ENCODE measurements at places on chromosomes 3 and 15. TPM values are rescaled to one million over a fixed set of nuclear protein-coding genes. Genes with fewer than 3 reads are reported as not detected.

DNA sequence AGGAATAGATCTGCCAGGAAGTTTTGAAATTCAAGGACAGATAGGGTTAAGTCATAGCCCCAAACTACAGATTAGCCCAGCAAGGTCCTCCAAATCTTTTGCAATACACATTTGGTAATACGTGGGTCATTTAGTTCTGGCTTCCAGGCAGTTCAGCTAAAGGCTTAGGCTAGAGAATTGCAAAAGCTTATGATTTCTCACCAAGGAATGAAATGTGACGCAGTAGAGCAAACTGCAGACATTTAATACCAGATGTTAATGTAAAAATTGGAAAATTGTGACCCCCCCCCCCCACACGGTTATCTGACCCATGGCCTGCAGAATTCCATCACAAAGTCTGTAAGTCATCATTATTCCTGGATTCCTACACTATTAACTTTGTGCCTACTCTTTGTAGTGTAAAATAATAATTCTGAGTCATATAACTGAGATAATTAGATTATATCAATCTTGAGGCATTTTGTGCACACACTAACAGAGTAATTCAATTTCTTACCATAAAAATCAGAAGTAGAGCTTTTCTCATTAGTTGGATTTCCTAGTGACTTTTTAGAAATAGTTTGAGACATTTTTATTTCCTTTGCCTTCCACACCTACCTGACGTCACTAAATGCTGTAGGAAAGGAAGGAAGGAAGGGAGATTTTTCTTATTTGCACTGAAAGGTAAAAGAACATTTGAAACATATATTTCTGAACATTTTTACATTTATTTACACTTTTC, 235.2 kb downstream of the DTWD1 start:
- DNase-seq = no peak

STAC gene
- total RNA-seq = not detected

COPS2 gene
- 56.8 TPM for total RNA-seq

DNA sequence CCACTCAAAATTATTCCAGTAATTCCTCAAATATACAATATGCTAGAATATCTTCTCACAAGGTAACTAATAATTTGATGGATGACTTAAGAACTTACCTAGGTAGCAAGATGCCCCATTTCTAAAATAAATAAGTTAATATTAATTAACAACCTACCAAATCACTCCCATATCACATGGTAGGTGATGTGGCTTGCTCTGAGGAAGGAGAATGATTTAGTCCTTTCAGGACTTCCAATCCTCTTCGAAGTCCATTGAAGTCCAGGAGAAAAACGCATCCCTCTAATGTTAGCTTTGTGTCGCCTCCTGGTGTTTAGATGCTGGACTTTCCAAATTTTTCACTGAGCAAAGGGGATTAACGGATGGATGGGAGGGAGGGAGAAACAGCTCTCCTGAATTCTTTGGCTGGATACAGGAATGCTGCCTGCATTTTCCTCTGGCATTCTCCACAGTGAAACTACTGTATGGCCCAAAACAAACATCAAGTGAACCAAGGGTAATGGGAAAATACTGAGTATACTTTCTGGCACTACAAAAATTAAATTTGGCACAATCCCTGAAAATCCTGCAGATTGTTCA, 58.6 kb downstream of the PRICKLE2 start:
- no peak for DNase-seq

GRCh38 chr3:159763602-159764489, 224.8 kb upstream of the IL12A start:
- DNase-seq = peak; percentile 49

GRAMD1C gene
- total RNA-seq = 0.70 TPM

- no peak for DNase-seq
These were observed 241.9 kb downstream of the NTRK3 start for GRCh38 chr15:88014454-88015160.

MYRIP gene
- total RNA-seq = not detected

GRCh38 chr3:124730941-124731297, 667 bp downstream of the UMPS start:
- DNase-seq = no peak

LRRC34 gene
- 15.0 TPM for total RNA-seq

DNA sequence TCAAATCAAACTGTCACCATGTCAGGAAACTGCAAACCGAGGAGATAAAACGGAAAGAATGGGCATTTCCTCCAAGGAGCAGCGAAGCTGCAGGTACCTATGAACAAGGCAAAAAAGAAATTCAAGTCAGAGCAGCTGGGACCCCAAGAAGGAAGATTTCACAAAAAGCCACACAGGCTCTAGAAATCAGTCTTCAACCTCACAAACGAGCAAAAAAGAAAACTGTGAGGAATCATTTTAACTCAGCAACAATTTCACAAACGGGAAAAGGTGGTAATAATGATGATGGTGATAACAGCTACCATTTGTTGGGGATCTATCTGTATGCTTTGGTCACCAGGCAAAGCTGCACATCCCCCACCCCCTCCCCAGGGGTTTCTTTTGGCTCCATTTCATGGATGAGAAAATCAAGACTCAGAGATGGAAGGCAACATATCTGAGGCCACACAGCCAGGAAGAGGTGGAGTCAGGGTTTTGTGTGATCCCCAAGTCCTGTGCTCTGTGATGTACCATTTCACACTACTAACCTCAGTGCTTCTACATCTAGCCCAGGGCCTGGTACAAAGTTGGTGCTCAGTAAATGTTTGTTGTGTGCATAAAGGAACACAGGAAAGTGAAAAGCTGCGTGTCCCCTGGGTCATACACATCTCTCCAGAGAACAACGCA, 109.9 kb downstream of the IQSEC1 start:
- DNase-seq = peak; percentile 44

SEMA3G gene
- total RNA-seq = 0.13 TPM

GRCh38 chr3:107858876-107859275, 232.0 kb downstream of the CD47 start:
- no peak for DNase-seq

DNA sequence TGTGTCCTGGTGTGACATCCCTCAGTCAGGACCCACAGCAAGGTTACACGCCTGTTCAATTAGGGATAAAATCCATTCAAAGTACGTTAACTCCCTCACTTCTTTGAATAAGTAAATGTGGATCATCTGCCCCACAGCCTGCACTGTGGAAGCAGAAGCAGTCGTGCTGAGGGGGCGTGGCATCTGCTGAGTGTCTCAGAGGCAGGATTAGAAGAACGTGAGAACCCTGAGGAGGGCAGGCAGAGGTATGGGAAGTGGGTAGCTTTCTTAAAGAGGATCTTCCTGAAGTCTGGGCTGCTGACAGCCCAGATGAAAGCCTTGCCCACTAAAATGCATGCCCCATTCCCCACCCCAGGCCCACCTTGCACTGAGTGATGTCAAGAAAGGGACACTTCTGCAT, 28.5 kb downstream of the CRABP1 start:
- DNase-seq = no peak

GRCh38 chr3:161913786-161914389, 417.3 kb downstream of the OTOL1 start:
- DNase-seq = no peak

RBPMS2 gene
- total RNA-seq = not detected

GRCh38 chr3:1072041-1072440, 20.8 kb upstream of the CNTN6 start:
- DNase-seq = no peak

DNA sequence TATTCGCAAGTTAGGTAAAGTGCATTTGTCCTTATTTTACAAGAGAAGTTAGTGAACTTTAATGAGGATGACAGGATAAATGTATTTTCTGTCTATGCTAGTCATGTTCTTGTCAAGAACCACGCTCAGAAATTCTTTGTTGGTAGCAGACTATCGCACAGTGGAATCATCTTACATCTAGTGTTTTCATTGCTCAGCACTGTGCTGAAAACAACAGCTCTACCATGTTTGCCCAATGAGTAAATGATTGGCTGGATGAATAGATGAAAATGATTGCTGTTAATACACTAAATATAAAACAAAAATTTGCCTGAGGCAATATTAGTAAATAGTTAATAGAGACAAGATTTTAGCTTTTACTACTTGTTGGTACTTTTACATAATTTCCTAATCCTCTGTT, 265.3 kb upstream of the GOLIM4 start:
- no peak for DNase-seq

NAALADL2 gene
- 0.47 TPM for total RNA-seq

DNA sequence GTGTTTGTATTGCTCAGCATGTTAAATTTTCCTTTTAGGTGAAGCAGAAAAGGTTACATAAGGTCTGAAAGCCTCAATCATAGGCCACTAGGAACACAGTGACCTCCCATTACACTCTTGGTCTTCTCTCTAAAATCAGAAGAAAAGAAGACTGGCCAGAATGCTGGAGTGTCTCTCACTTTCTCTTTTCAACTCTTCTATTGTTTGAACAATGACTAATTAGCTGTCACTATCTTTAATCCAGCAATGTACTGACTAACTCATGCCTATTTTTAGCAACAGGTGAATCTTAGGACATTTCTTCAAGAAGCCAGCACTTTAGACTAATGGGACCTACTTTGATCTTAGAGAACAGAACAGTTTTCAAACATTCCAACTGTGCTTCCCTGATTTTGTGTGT, 142.8 kb downstream of the TGFBR2 start:
- no peak for DNase-seq

GRCh38 chr15:56254265-56254664, 10.6 kb upstream of the RFX7 start:
- no peak for DNase-seq

- no peak for DNase-seq
These were observed 703.0 kb upstream of the ZNF385D start for GRCh38 chr3:22453906-22454535.

DNA sequence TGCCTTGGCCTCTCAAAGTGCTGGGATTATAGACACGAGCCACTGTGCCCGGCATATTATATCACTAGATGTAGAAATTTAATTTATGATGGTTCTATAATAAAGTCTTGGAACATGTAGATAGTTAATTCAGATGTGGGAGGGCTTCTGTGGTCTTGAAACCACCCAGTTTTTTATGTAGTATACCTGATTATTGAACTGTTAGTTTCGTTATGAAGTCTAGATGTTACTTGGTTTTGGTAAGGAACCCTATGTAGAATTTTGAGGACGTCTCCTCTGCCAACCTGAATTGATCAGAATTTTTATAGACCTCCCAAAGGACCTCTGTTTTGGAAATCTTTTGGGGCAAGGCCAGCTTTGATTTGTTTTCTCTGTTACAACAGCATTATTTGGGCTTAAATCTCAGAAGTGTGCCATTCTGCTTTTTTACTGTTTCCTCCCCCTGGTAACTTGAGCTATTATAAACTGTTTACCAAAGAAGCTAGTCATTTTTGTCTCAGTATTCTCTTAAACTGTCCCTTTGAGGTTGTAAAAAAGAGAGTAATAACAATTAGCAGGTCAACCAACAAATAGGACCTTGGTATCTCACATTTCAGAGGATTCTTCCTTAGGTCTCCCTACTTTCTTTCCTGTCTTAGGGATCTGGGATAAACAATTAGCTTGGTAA, 20.8 kb downstream of the AKAP13 start:
- DNase-seq = no peak

DNA sequence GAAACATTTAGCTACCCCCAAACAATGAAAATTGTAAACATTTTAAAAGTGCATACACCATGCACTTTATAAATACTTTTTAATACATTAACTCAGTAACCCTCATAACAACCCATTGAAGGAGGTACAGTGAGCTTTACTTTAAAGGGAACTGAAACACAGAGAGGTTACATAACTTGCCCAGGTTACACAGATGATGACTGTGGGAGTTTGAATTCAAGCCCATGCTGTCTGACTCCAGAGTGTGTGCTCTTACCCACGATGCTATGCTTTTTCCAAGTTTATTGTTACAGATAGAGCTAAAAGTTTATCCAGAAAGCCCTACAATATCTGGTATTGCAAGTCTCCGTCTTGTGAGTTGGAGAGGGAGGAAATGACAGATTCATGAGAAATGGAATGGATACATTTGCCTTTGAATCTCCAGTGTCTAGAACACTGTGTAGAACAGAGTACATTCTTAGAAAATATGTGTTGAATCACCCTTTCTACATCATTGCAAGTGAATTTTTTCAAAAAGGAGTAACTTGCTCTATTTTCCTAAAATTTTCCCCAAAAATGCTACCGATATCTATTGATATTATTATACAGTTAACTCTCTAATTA, 428.3 kb downstream of the NAALADL2 start:
- DNase-seq = no peak

CEP97 gene
- 26.2 TPM for total RNA-seq

- no peak for DNase-seq
These were observed 8.9 kb upstream of the RLBP1 start for GRCh38 chr15:89230277-89230676.

GRCh38 chr3:171827385-171827784, 15.8 kb upstream of the TMEM212 start:
- DNase-seq = no peak

DNA sequence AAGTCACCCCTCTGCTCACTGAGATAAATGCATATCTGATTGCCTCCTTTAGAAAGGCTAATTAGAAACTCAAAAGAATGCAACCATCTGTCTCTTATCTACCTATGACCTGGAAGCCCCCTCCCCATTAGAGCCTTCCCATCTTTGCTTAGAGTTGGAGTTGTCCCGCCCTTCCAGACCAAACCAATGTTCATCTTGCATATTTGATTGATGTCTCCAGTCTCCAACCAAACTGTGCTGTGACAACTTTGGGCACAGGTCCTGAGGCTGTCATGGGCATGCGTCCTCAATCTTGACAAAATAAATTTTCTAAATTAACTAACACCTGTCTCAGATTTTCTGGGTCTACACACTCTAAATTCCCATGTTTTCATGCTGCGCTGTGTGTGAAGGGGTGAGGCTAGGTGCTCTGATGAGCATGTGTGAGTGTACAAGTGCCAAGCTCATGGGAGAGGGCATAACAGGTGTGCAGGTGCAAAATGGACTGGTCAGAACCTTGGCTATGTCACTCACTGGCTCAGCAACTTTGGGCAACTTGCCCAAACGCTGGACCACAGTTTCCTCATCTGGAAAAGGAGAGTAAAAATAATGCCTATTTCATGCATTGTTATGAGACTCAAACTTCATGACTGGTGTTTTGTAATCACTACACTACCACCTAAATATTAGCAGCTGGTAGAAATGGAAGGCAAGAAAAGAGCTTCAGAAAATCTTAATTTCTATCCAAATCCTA, 7.2 kb downstream of the DAPK2 start:
- no peak for DNase-seq
